ENCODE measurements at places on chromosomes 7 and 10.

DNA sequence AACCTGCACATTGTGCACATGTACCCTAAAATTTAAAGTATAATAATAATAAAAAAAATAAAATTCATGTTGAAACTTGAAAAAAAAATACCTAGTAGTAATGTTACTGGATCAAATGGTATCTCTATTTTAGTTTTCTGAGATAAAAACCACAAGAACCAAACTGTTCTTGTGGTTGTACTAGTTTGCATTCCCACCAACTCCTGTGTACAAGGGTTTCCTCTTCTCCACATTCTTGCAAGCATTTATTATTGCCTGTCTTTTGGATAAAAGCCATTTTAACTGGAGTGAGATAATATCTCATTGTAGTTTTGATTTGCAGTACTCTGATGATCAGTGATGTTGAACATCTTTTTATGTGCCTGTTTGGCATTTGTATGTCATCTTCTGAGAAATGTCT lies 177.7 kb downstream of the KIF20B start:
- DNase-seq, result no peak

DNA sequence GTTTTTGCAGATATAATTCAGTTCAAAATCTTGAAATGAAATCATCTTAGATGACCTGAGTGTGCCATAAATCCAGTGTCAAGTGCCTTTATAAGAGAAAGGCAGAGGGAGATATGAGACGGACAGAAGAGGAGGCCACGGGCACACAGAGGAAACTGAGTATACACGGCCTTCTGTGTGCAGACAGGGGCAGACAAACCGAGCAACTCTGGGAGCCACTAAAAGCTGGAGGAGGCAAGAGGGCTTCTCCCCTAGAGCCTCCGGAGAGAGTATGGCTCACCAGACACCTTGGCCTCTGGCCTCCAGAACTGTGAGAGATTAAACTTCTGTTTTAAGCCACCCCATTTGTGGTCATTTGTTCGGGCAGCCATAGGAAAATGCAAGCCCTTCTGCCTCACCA lies 12.6 kb downstream of the TSPAN15 start:
- no peak for DNase-seq

DNA sequence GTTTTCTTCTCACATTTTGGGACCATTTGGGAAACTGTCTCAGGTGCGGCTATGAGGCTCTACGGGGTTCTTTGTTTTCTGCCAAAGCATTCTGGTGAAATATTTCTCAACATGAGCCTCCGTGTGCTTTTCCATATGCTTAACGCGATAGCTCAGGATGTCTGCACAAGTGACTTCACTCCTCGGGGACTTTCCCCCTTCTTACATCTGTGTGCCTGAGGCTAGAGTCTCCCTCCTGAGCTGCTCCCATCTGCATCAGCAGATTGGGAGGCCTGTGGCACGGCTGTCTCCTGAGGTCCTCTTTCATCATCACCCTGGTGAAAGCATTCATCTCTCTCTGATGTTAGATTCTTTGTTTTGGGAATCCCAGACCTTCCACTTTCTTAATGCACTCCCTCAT lies 1190.9 kb downstream of the TYW1 start:
- DNase-seq, result no peak

DNA sequence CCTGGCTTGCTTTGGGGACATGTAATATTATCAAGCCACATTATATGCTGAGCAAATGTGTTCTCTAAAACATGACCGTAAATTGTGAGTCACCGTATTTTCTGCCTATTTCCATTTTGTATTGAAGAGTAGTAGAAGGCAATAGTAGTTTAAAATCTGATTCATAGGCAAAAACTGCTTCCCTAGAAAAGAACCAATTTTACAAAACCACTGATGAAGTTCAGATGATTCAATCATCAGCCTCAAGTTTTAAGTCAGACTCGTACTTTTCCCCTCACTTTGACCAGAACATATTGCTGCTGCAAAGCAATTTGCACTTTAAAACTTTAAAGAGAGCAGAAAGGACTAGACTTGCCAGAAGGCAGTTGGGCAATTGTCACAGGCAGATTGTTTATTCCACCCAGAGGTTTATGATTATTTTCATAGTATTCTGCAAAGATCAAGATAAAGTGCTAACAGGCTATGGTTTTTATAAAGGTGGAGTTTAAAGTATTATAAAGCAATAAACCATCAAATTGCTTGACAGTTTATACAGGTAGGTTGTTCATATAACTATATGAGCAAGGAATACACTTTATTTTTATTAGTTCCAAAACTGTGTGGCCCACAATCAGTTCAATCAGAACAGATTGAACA lies 168.2 kb downstream of the ETV1 start:
- no peak for DNase-seq

DNA sequence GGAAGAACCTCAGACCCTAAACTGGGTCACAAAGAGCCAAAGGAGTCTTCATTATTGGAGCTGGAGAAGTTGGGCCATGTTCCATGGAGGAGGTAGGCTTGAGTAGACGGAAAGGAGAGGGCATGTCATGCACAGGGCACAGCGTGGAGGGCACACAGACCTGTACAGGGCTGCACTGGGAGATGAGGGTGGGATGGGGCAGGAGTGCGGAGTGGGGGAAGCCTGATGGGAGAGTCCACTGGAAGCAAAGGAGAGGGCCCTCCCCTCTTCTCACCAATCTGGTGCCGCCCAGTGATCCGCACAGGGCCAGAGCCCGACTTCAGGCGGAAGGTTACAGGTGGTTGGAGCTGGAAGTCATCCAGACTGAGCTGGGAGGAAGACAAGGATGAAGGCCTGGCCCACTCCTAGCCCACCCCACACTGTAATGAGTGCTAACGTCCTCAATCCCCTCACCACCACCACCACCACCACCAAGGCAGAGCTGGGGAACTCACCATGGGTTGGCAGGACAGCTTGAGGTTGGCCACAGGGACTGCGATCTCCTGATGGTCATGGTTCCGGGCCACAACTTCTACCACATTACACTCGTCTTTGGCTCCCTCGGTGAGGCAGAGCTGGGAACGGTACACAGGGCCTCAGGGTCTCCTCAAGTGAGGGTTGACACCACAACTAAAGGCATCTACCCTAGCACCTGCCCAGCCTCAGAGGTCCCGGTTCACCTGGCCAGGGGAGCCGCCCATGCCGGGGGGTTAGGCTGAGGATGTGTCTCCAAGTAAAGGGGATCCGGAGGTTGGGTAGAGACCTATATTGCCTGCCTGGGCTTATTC lies 1.0 kb downstream of the NPM3 start:
- no peak for DNase-seq

DNA sequence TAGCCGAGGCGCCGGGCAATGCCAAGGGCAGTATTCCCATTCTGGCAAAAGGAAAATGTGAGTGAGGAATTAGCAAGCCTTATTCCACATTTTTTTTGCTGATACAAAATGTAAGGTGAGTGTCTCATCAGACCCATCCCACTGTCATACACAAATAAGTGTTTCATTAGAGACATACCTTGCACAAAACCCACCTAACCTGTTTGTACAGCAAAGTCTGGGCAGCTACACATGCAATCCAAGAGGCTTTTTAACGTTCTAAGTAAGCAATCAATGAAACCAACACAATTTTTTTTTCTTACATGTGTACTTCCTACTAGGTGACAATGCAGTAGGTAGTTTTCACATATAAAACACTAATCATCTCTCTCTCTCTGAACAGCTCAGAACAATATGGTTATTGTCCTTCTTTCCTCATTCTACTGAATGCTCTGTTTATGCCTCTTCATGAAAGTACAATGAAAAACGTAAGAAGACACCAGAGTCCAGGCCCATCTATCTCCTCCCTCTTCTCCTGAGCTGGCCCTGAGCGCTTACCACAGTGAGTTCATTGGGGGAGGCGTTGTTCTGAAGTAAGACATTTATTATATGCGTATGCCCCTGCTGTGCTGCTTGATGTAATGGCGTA lies 217.2 kb downstream of the ANK3 start:
- no peak for DNase-seq

- no peak for DNase-seq
Measured at GRCh38 chr10:85578860-85579259, 787.7 kb downstream of the GRID1 start.

DNA sequence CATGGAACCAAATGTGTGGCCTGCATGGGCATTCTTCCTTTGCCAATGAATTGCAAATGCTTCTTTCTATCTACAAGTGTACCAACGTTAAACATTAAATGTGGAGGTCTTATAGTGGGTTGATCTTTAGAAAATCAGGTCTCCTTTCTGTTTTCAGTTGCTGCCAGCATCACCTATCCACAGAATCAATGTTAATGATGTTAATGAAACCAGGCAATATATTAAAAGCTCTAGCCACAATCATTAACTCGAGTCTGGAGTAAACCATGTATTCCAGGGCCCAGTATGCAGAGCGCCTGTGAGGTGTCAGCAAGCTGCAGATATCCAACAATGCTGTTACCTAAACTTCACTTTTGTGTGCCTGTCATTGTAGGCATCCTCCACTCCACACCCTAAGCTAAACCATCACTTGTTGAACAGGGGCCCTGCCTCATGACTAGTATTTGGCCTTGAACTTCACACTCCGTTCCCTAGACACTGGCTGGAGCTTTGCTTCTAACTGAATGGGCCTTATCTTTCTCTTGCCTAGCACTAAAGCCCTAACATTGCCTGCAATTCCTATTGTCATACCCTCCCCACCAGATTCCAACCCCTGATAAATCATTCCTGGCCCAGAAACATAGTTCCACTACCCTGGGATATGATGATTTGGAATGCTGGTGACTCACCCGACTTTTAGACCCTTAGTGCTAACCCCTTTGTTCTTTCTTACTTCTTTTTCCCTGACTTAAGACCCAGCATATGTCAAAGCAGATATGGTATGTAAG lies 24.3 kb upstream of the ITGB8 start:
- DNase-seq, result no peak

DNA sequence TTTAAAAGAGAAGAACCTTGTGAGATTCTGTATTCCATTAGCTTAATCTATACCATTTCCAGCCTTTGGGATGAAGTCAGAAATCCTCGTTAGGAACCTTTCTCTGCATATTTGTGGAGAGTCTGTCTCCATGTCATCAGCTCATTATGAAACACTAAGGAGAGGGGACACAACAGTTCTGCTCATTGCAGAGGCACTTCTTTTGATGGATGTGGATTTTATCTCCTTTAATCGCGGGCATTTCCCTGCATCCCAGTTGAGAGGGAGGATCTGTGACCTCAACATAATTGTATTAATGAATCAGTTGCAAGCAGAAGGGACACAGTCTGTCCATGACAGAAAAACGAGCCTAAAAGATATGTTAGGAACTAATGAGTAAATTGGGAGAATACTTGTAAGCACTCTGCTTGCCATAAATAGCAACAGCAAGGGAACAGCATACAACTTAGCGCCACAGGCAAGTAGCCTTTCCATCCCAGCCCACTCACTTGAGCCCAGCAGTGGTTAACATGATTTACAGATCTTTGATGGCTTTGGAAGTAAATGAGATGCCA lies 37.9 kb downstream of the SORCS1 start:
- DNase-seq, result no peak

DNA sequence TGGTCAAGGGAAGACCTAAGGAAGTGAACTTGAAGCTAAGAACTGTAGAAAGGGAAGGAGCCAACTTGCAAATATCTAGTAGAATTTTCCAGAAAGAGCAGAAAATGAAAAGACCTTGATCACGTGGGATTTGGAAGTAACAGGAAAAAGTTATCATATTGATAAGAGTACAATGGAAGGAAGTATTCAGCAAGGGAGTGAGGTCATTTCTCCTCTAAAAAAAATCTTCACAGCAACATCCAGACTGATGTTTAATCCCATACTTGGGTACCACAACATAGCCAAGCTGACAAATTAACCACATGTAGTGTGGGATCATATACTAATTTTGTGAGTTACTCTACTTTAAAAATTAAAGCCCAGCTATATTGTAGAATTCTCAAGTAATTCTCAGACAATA lies 207.0 kb upstream of the CXCL12 start:
- DNase-seq, result no peak

DNA sequence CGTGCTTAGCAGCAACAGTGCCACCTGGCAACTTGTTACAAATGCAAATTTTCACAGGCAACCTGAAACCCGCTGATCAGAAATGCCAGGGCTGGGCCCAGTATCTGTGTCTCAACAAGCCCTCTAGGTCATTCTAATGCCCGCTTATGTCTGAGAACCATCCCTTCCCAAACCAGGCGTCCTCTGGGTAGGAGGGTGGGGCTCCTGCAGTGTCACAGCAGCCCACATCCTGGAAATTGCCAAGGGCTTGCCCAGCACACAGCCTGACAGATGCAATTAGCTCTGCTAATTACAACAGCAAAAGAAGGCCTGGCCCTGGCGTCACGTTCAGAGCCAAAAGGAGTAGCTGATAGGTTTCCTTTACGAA lies 15.9 kb downstream of the ITPRIP start:
- no peak for DNase-seq

- no peak for DNase-seq
Measured at GRCh38 chr7:149707448-149707886, 65.9 kb downstream of the ZNF467 start.

DNA sequence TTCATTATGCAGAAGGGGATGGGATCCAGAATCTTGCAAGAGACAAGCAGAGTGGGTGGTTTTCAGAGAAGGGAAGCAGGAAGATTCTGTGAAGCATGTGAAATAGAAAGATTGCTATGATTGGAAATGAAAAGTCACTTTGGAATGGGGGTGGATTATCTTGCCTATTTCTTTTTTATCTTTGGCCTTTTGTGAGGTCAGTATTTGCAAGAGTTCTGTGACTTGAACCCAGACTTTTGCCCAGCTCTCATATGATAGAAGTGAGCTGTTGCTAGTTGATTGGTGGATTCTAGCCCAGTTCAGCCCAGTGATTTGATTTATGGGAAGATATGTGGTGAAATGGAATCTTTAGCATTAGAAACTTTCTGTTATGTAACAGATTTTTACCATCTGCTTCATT lies 17.1 kb downstream of the ENTPD7 start:
- DNase-seq, result no peak

GRCh38 chr10:118278649-118279048 lies 63.5 kb downstream of the FAM204A start:
- no peak for DNase-seq

DNA sequence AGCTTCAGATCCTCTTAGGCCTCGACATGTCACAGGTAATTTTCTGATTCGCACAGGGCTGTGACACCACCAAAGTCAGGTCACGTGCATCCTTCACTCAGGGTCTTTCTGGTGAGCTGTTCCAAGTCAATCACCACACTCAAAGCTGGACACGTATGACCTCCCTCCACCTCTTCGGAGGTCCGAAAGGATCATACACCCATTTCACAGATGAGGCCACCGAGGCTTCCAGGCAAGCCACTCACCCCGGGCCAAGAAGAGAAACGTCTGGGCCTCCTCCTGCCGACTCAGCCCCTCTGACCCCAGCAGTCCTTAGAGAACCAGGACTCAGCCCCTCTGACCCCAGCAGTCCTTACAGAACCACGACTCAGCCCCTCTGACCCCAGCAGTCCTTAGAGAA lies 74.6 kb downstream of the FOXL3 start:
- DNase-seq, result no peak

- DNase-seq, result no peak
Measured at GRCh38 chr7:20598459-20599309, 16.8 kb upstream of the ABCB5 start.

DNA sequence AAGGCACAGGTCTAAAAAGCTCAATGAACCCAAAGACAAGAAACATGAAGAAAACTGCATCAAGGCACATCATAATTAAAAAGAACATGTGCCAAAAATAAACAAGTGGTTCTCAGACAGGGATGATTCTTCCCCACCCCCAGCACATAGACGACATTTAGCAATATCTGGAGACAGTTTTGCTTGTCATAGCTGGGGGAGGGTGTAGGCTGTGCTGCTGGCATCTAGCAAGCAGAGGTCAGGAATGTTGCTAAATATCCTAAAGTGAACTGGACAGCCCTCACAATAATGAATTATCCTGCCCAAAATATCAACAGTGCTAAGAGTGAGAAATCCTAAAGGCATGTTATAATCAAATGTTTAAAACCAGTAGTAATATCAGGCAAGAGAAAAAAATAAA lies 122.6 kb downstream of the MICU1 start:
- DNase-seq, result no peak
